ENCODE measurements at places on chromosomes 12 and 14.

- peak; percentile 50 for DNase-seq
Observed at GRCh38 chr14:29773990-29774389, 153.7 kb downstream of the PRKD1 start.

DNA sequence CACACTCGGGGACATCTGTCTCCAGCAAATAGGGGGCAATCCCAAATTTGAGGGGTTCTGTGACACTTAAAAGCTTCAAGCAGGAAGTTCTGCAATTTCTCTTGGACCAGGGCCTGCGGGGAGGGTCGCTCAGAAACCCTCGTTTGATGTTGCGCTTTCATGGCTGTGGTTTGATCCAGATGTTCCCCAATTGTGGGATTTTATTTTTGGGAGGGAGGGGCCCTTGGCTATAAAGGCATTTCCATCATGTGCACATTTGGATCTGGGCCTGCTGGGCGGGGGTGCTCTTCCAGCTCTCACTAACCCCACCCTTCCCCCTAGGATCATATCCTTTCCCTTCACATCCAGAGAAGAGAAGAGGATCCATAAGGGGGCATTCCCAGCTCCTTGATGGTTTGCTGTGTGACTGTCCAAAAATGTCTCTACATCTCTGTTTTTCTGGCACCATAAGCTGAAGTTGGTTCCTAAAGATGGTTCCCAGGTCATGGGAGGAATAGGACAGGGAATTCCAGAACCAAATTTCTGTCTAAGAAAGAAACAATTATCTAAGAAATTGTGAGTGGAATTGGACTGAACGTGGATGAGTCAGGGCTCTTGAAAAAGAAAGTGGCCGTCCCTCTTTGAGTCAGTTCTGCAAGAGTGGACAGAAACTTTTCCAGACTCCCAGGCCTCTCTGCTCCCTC, 47.2 kb downstream of the SMUG1 start:
- no peak for DNase-seq

DNA sequence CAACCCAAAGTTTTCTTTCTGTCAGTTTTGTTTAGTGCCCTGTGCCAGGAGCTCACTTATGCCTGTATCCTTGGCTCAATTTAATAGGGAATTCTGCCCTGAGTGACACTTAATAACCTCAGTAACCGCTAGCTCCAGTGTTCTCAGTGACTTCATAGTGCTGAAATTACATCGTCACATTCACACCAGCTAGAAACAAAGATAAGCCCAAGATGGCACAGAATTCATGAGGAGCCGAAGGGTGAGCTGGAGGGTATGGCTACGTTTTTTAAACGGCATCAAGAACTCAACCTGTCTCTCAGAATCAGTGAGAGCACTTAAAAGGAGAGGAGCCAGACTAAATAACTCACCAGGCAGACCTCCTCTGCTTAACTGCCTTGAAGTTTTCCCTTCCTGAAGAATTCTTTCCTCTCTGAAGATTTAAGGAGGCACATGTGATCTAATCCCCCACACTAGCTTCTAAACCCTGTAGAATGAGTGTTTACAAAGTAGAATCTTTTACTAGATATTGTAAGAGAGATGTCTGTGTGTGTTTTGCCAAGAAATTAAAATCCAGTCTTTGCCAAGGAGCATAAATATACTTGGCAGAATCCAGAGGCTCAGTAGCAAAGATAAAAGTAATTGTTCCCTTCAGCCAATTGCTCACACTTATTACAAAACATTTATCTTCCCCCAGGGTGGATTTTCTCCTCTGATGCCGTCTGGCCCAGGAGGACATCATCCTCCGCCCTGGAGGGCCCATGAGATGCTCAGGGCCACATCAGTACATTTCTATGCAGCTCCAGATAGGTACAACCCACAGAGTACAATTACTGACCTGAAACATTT, 37.3 kb downstream of the PTGER2 start:
- DNase-seq, result no peak

- DNase-seq, result peak; percentile 17
Observed at GRCh38 chr14:100645196-100645981, 58.2 kb upstream of the BEGAIN start.

GRCh38 chr12:107522692-107523477, 162.7 kb upstream of the PWP1 start:
- no peak for DNase-seq

- DNase-seq, result no peak
Observed at GRCh38 chr12:128077917-128078298, 189.1 kb upstream of the TMEM132C start.

All from NCI-H1436 treated with DMSO at 0.1 percent for 48 hours (cell line).